ENCODE measurements at places on chromosomes 2 and 18.
A peak's percentile ranks its signal among the peaks of the same experiment; 100 is the strongest.

DNA sequence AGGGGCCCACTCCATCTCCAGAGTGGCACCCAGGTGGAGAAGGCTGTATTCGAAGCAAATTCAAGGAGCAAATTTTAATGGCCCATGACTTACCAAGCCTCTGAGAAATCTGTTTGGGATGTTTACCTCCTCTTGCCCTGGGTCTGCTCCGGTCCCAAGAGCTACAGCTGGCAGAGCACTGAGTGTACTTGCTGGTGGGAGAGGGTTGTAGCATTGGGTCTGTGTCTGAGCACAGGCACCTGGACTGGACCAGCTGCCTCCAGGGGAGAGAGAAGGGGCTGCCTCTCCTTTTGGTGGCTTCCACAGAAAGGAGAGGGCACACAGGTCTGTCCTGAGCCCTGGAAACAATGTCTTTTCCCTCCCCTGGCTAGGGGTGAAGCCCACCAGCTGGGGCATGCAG, 9.8 kb downstream of the EN1 start:
- no peak for DNase-seq

- DNase-seq: no peak
These were observed 72.8 kb downstream of the ABI2 start for GRCh38 chr2:203400805-203401585.

GRCh38 chr2:239303711-239304532, 96.9 kb downstream of the HDAC4 start:
- DNase-seq: no peak

DNA sequence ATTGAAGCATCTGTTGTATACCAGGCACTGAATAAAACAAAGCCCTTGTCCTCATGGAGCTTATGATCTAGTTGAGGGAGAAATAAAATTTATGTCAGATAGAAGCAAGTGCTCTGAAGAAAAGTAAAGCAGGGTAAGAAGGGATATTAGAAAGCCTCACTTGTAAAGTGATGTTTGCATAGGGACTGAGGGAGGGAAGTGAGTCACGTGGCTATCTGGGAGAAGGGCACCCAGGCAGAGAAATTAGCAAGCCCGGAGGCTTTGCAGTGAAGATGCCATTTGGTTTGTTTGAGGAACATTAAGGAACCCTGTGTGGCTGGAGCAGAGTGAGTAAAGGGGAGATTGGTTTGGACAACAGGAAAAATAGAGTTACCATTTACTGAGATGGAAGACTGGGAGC, 52.1 kb downstream of the RBBP8 start:
- no peak for DNase-seq

DNA sequence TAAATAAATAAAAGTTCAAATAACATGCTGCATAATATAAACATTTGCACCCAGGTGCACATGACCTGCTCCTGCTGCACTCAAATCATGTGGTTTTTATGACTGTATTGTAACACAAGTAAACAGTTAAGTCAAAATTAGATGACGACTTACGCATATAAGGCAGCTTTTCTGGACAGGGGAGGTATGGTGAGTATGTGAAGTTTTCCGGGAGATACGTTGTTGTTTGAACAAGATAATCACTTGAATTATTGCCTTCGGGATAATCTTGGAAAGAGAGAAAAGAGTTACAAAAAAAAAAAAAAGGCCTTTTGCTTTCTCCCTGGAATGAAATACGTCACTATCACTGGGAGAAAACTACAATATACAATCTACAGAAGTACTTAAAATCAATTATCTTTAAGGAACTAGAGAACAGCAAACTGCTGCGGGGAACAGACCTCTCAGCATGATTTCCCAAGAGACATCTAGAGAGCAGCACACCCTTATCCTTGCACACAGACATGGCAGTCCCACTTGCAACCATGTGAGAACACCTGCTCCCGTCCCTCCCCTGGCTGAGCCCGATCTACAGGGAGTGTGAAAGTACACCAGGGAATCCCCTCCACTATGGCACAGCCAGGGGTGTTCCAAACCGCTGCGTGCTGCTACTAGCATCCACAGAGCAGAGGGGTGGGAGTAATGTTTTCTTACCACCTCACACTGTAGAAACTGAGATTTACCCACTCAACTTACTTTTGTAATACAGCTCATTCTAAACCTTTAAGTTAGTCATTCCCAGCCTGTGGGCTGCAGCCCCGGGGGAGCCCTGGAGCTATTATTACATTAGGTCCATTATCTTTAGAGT, 26.3 kb downstream of the B4GALT6 start:
- peak; percentile 61 for DNase-seq

- DNase-seq: no peak
These were observed 450 bp downstream of the KCNH7 start for GRCh38 chr2:162838136-162838497.

- no peak for DNase-seq
These were observed 13.3 kb downstream of the DGKD start for GRCh38 chr2:233367586-233367985.

DNA sequence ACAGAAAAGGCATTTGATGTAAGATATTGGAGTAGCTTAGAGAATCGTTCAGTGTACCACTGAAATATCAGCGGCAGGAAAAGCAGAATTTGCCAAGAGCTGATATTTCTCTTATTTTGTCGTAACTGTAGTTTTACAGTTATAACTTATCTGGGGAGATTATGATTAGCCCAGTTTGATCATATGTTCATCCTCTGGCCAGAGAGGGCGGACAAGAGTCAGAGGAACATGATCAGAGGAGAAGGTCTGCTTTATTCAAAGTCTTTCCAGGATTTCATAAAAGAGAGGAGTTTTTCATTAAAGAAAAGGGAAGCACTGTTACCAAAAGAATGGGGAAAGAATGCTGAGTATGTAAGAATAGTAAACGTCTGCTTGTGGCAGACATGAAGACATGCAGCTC, 1655.6 kb downstream of the DPP10 start:
- DNase-seq: no peak

GRCh38 chr18:79789901-79790890, 7.5 kb upstream of the KCNG2 start:
- DNase-seq: peak; percentile 50

GRCh38 chr2:235605312-235606003, 111.6 kb downstream of the AGAP1 start:
- no peak for DNase-seq

GRCh38 chr2:120317916-120318315, 28.0 kb upstream of the INHBB start:
- DNase-seq: no peak

GRCh38 chr18:62140259-62140658, 46.6 kb downstream of the PIGN start:
- no peak for DNase-seq

DNA sequence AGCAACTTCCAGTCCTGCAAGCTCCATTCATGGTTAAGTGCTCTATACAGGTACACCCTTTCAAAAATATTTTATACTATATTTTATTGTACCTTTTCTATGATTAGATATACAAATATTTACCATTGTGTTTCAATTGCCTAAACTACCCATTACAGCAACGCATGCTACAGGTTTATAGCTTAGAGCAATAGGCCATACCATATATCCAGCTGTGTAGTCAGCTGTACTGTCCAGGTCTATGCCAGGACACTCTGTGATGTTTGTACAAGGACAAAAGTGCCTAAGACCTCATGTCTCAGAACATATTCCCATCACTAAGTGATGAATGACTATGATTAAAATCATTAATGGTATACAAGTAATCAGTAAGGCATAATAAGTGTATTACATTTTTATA, 368.7 kb downstream of the CMPK2 start:
- no peak for DNase-seq

DNA sequence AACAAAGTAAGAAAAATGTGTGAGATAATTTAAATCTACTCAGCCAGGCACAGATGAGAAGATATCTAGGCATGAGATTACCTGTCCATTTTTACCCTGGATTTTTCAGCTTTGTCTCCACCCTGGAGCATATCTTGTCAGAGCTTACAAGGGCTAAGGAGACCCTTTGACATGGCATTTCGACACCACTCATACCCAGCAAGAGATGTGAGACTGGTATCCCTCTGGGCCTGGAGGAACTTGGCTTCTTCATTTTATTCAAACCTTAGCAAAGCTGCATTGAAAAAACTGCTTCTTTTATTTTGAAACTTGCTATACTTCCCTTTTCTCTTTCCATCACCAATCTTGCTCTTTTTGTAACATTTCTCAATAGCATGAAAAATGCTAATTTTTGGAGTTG, 194.9 kb upstream of the HNMT start:
- no peak for DNase-seq

GRCh38 chr2:20091305-20091991, 40.0 kb upstream of the LAPTM4A start:
- no peak for DNase-seq

- DNase-seq: no peak
These were observed 17.1 kb downstream of the MTERF4 start for GRCh38 chr2:241084856-241085444.

GRCh38 chr2:38038682-38039081, 37.3 kb downstream of the CYP1B1 start:
- DNase-seq: no peak

DNA sequence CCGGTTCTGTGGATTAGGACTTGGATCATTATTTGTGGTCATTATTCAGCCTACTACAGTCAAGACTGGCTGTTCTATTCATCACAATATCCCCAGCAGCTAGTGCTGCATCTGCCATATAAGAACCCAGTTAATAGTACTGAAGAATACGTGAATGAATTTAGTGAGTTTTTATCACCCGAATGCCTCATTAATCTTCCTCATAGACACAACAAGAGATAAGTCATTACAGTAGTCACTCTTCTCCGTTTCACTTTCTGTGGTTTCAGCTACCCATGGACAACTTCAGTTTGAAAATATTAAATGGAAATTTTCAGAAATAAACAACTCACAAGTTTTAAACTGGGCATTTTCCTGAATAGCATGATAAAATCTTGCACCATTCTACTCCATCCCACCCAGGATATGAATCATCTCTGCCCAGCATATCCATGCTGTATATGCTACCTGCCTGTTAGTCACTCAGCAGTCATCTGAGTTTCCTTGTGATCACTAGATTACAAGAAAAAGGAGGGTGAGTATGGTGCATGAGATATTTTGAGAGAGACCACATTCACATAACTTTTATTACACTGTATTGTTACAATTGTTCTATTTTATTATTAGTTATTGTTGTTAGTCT, 363.7 kb upstream of the CHAC2 start:
- DNase-seq: no peak

DNA sequence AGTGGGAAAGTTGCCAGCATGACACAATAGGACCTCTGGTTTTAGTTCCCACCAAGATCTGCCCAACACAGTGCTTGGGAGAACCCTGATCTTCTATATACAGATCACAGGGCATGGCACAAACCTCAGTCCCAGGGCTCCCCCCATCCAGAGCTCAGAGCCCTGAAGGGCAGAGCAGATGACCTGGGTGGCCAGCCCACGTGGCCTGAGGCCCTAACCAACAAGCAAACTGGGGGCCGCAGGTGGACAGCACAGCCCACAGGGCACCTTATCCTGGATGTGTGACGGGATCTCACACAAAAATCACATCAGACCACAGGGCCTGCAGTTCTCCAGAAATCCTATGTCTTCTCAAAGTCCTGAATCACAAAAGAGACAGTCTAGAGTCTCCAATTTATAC, 34.7 kb downstream of the CRACDL start:
- no peak for DNase-seq

DNA sequence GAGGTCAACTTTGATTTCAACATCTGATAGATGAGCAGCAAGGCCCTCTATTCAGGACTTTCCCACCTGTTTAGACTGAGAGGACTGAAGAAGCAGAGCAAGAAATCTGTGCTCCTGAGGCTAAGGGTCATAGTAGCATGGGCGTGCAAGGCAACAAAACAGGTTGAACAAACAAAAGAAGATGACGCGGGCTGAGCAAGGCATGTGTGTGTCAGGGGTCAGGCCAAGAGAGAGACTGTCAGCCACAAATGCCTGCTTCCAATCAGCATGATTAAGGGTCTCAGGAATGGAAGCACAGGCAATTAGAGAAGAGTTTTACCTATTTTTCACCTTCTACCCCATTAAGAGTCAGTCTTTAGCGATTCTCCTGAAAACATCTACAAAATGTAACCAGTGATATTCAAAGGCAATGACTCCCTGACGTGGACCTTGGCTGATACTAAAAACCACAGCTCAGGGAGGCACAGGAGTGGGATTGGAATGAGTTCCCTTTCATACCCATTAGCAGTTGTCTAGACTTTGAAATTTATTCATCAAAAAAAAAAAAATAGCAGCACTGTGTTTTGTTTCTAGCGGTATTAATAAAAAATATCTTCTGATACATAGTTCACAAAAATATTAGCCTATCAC, 81.9 kb downstream of the DYNAP start:
- DNase-seq: no peak

DNA sequence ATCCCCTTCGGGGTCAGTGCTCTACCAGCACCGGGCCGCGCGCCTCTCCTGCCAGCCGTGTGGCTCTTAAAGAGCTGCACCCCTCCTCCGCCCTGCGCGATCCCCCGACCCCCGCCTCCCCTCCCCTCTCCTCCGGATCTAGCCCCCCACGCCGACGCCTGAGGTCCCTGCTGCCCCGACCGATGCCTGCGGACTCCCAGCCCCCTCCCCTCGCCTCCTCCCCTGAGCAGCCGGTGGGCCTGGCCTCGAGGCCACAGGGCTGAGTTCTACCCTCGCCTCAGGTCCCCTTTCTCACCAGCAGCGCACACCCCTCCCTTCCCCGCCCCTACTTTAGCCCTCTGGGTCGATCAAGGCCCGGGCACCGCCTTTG, 5.8 kb upstream of the SIX3 start:
- DNase-seq: no peak

GRCh38 chr2:32051836-32052439, 11.4 kb upstream of the SPAST start:
- no peak for DNase-seq

DNA sequence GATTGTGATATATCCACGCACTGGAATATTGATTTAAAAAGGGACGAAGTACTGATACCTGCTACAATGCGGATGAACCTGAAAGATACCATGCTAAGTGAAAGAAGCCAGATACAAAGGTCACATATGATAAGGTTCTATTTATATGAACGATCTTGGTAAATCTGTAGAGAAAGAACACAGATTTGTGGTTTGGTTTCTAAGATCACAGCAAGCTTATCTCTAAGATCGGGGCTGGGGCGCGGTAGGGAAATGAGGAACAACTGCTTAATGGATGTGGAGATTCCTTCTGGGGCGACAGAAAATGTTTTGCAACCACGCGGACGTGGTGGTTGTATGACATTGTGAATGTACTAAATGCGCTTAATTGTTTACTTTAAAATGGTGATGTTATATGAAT, 60.1 kb downstream of the NEDD4L start:
- no peak for DNase-seq

GRCh38 chr2:65436824-65437221, 4.4 kb upstream of the SPRED2 start:
- peak; percentile 67 for DNase-seq

GRCh38 chr2:153235516-153235915, 243.0 kb downstream of the RPRM start:
- no peak for DNase-seq

GRCh38 chr18:5527603-5528002, 16.2 kb downstream of the EPB41L3 start:
- DNase-seq: no peak

GRCh38 chr18:35811896-35812295, 160.6 kb upstream of the RMP24 start:
- DNase-seq: no peak

DNA sequence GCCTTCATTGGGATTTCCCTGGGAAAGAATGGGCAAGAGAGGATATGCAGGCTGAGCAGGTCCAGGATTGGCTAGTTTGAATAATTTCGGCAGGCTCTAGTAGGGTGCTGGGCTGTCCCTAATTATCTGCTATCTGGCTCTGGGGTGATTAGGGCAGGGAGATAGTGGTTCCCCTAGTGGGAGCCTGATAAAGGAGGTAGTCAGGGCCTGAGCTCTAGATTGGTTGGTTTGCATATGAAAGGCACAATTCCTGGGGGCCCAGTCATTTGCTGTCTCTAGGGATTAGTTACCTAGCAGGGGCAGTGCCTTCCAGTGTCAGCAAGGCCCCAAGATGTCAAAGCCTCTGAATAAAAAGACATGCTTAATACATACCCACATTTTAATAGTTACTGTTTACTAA, 690.1 kb upstream of the KLHL29 start:
- DNase-seq: no peak
